ENCODE measurements at places on chromosomes 3 and 15.

GRCh38 chr3:182920515-182921084 lies 59.7 kb downstream of the DCUN1D1 start:
- DNase-seq, result no peak

DNA sequence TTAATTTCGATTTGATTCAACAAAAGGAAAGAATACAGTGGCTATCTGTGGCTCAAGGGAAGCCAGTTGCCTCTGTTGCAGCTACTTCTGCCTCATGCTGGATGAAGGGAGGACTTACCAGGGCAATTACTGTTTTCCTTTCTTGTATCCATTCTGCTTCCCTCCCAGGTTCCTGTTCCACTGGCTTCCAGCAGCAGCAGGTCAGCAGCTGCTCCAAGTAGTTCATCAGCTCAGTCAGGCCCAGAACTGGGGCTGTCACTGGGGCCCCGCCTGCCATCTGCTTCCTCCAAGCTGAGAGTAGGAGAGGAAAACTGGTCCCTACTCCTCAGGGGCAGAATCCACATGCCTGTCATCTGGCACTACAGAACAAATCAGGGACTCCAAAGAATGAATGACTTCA lies 48.6 kb upstream of the ULK4 start:
- DNase-seq, result no peak

GRCh38 chr15:73838831-73839426 lies 34.4 kb upstream of the TBC1D21 start:
- no peak for DNase-seq

GRCh38 chr3:125594581-125595011 lies 701 bp downstream of the OSBPL11 start:
- DNase-seq, result no peak

- no peak for DNase-seq
Observed at GRCh38 chr3:42071904-42072812, 19.0 kb upstream of the TRAK1 start.

DNA sequence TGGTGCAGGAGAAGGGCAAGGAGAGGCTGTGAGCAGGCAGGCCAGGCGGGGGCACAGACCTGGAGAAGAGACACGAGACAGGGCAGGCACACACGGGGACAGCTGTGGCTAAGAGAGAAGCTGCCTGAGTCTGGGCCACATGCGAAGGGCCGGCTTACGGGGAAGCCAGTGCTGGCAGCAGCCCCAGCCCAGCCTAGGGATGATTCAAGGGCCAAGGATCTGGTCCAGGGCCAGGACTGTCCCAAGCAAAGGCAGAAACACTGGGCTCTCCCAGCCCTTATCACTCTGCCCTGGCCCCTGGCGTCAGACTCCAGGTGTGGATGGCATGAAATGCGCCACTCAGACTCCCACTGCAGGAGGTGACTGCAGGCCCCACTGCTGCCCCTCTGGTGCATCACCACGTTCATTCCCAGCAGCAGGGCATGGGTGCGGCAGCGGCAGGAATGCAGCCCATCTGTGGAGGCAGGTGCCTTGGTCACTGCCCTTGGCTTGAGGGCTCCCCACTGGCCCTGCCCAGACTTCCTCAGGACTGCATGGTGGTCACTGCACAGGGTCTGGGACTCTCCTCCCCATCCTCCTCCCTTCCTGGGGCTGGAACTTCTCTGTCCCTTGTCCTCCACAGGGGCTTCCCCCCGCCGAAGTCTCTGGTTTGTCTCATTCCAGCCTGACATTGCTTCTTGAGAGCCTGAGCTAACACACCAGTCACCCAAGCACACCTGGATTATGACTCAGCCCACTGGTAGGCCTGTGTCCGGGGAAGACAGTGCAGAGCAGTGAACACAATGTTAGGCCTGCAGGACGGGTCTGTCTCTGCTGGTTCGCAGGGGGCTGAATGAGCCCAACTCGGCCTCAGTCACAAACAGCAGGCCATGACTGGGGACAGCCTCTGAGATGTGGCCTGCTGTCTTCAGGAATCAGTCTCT lies 69.3 kb downstream of the TBC1D2B start:
- DNase-seq, result no peak

GRCh38 chr15:38658431-38658830 lies 93.8 kb upstream of the RASGRP1 start:
- DNase-seq, result no peak

GRCh38 chr3:194971965-194972364 lies 286.3 kb downstream of the FAM43A start:
- no peak for DNase-seq

- no peak for DNase-seq
Observed at GRCh38 chr15:99086327-99086667, 18.6 kb upstream of the SYNM start.

DNA sequence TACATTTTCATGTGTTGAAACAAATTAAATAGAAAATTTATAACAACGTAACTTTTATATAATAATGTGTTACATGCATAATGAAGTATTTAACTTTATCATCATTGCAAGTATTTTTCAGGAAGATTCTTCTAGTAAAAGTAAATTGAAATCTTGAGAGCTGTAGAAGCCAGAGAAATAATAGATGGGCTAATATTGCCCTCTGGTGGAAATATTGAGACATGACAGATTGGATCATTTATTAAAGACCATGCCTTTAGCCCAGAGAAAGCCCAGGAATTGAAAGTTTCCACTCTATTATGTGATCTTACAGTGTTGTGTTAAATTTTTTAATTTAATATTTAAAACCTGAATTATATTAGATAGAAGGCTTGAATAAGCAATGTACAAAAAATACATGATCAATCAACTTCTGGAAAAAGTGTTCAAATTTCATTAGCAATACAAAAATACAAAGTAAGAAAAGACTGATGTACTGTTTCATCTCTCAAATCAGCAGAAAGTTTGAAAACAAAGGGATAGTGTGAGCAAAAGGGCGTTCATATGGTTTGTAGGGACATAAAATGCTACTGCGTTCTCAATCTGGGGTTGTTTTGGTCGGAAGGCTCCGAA lies 52.7 kb upstream of the SPTSSB start:
- no peak for DNase-seq

DNA sequence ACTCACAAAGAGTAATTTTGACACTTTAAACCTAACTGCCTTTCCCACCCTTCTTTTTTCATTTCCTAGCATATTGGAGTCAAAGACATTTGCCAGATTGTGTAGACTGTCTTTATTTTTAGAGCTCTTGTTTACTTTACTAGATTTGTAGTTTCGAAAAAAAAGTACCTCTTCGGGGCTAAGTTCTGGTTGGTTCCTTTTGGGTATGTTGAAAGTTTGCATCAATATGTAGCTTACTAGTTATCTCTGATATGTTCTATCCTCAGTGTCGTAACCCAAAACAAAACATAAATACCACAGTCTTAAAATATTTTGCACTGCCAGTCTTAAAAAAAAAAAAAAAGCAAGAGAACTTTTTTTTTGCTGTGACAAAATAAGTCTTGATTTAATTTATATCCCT lies 52.2 kb downstream of the REC114 start:
- no peak for DNase-seq

All from stimulated activated CD4-positive, alpha-beta T cell treated with anti-CD3 and anti-CD28 coated beads, TNF-alpha, amount 100 ng/mL, for 24 hours (primary cell).